ENCODE measurements at places on chromosomes 16 and 17.

- DNase-seq = no peak
Observed at GRCh38 chr16:89863741-89864526, 9.5 kb upstream of the TCF25 start.

- DNase-seq = no peak
Observed at GRCh38 chr16:88023366-88023765, 72.1 kb downstream of the BANP start.

DNA sequence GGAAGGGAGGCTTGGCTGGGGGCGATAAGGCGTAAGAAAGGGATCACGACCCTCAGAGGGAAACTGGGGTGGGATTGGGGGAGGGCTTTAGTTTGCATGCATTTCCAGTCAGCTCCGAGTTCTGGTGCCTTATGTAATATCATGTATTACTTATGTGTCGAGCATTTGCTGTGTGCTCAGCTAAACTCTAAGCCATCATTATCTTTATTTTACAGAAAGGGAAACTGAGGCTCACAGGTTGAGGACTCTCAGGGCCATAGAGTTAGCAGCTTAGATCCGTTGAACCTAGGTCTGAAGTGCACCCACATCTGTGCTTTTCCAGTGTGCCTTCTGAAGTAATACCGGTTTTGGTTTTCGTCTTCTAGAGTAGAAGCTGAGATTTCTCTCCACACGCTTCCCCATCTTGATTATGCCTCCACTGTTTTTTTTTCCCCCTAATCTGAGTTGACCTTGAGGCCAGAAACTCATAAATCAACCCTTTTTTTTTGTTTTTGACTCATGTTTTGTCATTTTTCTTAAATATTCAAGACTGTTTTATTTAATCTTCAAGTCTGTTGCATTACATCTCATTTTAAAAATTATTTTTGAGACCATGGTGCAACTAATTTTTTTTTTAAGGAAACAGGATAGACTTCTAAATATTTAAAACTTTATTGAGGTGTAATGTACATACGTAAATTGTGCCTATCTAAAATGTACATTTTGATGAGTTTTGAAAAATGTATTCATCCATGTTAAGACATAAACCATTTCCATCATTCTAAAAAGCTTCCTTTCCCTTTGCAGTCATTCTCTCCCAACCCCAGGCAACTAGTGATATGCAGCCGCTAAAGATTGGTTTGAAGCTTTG lies 741 bp downstream of the CYB5B start:
- DNase-seq = no peak

DNA sequence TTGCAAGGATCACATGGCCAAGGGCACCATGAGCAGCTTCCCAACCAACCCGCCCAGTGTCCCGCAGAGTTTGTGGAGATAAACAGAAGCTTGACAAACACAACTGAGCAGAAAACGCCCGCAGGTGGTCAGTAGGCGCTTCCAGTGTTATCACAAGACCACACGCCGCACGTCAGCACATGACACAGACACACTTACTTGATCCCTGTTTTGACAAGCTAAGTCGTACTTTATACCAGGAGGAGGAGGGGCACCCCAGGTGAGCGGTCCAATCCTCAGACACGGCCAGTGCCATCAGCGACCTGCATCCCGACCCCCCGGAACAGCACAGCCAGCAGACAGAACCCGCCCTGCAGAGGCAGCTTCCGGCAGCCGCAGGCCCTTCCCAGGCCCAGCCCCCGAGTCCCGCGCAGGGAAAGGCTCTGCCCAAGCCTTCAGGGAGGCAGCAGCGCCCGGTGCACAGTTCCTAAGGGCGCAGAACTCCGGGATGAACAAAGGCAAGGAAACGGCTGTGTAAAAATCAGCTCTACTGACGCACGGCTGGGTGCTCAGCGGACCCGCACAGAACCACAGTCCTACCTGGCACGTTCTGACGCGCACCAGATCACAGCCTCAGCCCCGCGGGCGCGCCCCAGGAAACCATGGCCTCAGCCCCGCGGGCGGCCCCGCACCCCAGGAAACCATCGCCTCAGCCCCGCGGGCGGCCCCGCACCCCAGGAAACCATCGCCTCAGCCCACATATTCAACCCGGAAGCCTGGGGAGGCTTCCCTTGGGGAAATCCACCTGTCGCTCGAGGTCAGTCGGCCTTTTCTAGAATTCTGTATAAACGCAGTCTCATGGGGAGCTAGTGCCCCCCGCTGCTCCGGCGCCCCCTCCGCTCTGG lies 27.8 kb downstream of the AXIN1 start:
- DNase-seq = peak; percentile 59

- no peak for DNase-seq
Observed at GRCh38 chr16:66486773-66487579, 59.9 kb downstream of the BEAN1 start.
